ENCODE measurements at places on chromosomes 7 and 10.
A peak's percentile ranks its signal among the peaks of the same experiment; 100 is the strongest.

DNA sequence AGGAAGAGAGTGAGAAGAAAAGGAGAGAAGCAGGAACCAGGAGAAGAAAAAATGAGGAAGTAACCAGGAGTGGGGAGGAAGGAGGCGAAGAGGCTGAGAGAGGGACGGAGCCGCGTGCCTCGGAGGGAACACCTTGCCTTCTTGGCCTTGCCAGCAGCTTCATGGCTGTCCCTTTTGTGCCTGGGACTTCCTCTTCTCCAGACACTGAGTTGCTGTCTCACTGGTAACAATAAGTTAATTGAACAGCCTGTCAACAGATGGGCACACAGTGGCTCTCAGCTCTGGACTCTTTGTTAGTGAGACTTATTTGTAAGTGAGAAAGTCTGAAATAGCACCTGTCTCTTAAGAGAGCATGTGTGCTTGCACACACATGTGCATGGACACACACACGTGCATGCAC lies 83.2 kb downstream of the GATA3 start:
- no peak for DNase-seq

- no peak for DNase-seq
These were observed 44.2 kb upstream of the PTER start for GRCh38 chr10:16392531-16393069.

DNA sequence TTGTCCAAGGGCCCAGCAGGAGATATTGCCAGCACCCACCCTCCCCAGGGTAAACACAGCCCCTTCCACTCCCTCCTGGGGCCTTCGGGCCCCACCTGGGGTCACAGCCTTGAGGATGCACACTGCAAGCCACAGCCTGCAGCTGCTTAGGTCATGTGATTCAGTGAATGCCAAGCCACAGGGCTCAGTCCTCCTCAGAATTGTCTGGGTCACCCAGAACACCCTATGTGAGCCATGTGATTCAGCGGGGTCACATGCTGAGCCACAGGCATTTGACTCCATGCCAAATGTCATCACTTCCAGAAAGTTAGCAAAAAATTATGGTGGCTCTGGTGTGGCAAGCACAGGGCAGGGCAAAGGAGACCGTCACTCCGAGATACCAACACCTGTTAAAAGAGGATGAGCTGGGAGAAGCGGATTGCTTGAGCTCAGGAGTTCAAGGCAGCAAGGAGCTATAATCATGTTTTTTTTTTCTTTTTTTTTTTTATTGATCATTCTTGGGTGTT lies 17.2 kb upstream of the PSAP start:
- peak; percentile 88 for DNase-seq

- DNase-seq, result no peak
These were observed 55.4 kb downstream of the CACNA2D1 start for GRCh38 chr7:82388138-82388537.

DNA sequence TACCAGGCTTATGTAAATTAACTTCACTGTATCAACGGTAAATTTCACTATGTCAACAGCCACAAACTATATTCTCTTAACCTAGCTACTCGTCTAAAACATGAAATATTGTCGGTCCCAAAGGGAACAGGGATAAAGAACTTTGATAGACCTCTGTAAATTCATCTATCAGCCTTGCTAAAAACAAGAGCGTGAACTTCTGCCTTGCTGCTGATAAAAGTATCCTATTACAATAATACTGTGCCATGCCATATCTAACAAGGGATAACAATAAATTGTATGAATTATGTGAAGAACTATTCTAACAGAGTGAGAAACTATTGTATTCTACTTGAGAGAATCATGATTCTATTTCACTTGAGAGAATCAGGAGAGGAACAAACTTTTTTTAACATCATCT lies 117.2 kb downstream of the CNOT4 start:
- no peak for DNase-seq

DNA sequence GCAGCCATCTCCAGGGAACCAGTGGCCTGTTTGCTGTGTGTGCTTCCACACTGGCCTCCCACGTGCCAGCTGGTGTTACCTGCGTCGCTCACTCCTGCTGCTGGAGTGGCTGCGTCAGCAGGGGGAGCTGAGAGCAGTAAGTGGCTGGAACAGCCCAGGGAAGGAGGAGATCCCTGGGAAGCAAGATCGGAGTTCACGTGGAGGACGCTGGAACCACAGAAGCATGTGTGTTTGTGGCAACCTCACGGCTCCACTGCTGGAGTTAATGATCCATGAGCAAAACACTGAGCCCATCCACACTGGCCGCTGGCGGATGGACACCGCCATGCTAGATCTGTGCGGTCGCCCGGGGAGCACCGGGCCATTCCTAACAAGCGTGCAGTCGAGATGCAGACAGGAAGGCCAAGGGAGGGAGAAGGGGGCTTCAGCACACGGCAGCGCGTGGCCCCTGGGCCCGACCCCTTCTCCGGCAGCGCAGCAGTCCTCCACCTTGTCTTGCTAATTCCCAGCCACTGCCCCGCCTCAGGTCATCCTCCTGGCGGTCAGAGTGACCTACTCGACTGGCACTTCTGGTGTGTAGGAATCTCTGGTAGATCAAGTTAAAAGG lies 68.5 kb upstream of the EEPD1 start:
- no peak for DNase-seq

DNA sequence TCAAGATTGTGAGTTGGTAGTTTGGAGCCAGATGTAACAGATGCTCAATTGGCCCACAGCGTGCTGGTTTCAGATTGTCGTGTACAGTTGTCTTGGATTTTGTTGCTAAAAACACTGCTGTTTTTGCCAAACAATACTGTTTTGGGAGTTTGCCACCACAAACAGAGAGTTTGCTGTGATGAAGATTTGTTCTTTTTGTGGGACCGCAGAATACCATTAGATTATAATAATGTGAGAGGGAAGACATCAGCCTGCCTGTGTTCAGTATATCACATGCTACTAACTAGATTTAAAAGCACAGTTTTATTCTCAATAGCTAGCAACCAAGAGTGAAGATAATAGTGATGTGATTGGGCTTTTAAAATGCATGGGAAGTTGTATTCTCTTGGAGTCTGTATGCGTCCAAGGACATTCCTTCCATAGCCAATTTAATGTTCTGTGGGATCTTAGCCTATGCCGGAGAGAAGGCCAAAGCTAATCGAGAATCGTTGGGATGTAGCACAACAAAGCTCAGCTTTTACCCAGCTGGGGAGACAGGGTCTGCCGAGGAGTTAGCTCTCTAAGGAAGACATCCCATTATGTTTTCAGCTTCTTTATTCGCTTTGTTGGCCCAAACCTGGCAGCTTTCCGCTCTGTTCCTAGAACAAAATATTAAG lies 18.7 kb upstream of the ITGA8 start:
- no peak for DNase-seq

DNA sequence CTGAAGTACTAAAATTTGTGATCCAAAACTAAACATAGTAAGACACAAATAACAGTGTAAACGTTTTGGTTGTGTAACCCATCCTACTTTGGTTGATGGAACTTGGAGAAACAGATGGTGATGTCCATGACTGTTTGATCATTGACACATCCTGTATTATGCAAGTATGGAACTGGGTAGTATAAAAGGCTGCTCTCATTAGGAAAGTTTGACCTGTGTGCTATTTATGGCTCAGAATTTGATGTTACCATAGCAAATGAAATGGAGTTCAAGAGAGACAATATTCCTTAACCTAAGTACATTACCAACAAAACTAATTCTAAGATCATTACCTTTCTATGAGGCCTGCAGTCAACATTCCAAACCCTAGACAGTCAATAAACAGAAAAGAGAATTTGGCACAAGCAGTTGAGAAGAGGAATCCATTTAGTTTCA lies 39.9 kb downstream of the DKK1 start:
- no peak for DNase-seq

DNA sequence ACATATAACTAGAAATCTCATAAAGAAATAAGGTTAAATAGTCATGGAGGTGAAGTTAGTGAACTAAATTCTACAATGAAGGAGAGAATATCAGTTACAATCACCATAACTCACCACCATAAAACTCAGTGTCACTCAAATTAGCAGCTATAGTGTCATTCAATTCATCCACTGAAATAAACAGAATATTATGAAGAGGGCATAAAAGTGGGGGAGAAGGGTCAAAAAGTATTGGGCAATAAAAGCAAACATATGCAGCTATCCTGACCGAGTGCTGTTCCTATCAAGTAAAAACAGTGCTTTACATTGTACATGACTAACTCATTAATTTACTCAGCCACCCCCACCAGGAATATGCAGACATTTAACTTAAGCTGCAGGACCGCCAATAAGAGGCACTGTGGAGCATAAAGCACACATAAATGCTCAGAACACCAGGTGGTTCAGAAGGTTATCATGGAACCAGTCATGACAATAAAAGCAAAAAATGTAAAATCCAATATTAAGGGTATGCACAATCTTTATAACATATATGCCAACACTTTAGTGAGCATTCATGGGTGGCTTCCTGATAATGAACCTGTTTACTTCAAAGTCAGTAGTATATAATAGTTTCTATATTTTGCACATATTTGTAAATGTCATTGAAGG lies 95.5 kb upstream of the LAMB4 start:
- DNase-seq, result no peak

DNA sequence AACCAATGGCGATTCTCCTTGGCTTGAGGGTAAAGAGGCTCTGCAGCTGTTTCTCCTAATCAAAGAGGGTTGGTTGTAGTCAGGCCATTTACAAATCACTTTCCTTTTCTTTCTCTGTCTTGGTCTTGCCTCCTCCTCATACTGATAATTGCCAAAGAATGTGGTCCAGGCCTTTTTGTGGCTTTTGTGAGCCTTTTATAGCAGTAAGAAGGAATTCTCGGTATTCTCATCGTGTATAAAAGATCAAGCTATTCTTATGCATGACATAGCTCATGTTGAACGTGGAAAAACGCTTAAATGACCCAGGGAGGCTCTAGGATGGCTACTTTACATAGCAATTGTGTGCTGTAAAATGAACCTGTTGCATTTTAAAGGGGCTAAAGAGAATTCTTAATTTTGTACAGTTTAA lies 62.6 kb downstream of the RBM20 start:
- no peak for DNase-seq

- no peak for DNase-seq
These were observed 8.4 kb upstream of the PGAM2 start for GRCh38 chr7:44073664-44074348.

DNA sequence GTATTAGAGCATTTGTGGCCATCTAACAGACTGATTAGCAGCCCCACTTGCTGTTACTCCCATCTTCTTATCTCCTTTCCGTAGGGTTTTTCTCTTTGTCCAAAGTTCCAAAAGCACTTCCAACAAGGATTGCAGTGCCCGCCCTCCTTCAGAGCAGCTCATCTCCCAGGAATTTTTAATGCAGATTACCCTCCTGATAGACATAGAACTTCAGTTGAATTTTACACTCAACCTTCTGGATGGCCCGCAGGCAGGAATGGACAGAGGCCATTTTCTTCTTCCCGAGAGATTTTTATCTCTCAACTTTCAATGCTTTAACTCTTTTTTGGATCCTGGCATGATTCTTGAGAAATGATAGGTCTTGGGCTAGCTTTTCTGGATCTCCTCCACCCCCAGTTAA lies 23.3 kb downstream of the PRKG1 start:
- no peak for DNase-seq

DNA sequence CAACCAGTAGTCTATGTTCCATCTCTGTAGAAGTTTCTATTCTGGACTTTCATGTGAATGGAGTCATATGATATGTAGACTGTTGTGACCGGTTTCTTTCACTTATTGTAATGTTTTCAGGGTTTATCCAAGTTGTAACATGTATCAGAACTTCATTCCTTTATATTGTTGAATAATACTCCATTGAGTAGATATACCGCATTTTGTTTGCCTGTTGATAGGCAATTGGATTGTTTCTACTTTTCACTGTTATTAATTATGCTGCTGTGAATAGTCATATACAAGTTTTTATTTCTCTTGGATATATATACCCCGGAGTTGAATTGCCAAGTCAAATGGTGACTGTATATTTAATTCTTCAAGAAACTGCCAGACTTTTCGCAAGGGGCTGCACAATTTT lies 40.1 kb downstream of the SNX10 start:
- no peak for DNase-seq

- DNase-seq, result no peak
These were observed 92.6 kb downstream of the CTBP2 start for GRCh38 chr10:125067764-125068163.

DNA sequence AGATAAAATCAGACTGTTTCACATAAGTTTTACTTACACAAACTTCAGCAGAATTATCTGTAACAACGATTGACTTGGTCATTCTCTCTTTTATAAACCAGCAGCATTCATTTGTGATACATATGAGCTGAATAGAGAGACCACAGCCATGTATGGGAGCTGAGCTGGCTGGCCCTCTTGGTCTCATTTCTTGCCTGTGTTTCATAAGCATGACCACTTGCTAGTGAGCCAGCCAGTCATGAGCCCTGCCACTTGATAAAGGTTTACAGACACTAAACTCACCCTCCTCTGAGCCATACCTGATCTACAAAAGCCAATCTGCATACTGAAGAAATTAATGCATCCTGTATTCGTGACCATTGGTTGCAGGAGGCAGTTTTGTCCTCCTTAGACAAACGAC lies 82.1 kb downstream of the PKD1L1 start:
- no peak for DNase-seq

DNA sequence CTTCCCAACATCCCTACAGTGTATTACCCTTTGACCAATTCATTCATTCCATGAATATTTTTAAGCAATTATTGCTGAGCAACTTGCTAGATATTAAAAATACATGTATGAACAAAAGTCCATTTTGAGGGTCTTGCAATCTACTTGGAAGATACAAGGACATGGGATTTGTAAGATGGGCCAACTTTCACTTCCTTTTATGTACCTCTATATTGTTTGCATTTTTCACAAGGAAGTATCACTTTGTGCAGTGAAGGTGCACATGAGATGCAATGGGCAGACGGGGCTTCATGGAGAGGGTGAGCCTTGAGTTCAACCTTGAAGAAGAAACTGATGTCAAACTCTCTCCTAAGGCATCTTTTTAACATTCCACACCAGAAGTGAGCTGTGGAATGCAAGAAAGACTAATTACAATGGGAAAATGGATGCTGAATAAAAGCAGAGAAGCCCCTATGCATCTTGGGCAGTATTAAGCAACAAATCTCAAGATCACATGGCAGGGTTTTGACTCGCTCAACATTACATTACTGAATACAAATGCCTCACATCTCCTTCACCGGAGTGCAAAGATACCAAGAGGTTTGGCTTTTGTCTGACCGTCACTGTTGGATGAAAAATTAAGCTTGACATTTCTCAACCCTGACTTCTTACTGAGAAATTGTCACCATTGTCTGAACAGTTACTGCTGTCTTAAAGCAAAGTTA lies 341.5 kb downstream of the ELMO1 start:
- no peak for DNase-seq

- no peak for DNase-seq
These were observed 45.7 kb downstream of the PAPSS2 start for GRCh38 chr10:87705339-87705738.

GRCh38 chr10:95289003-95289920 lies 1.5 kb downstream of the PDLIM1 start:
- DNase-seq, result no peak

- no peak for DNase-seq
These were observed 73.2 kb upstream of the ST8SIA6 start for GRCh38 chr10:17527514-17528146.

All from vagina (tissue), 2 donors.